Activated T-cell treated with anti-CD3 and anti-CD28 coated beads for 1 hour (primary cell): ENCODE measurements at places on chromosomes 5 and 9.

- no peak for DNase-seq
These were observed 18.3 kb downstream of the DOCK2 start for GRCh38 chr5:169655353-169655752.

GRCh38 chr9:77977210-77977611 lies 54.4 kb downstream of the GNAQ start:
- DNase-seq = peak; percentile 27

DNA sequence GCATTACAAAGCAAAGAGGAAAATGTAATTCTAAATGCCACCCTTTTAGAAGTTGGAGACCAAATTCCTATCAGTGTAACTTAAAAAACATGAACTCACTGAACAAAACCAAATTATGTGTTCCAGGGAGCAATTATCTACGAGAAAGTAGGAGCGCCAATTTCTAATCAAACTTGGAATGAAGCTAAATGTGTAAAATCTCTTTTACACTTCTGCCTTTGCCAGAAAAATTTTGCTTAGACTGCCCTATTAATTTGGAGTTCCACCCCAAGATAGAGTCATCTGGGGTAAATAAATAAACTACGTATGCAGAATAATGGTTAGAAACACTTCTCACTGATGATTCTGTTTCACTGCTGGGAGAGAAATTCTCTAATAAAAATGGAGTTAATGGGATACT lies 825.6 kb downstream of the MTRR start:
- no peak for DNase-seq

GRCh38 chr5:131375351-131375750 lies 111.5 kb downstream of the CDC42SE2 start:
- no peak for DNase-seq

GRCh38 chr9:94977416-94977815 lies 250.9 kb downstream of the AOPEP start:
- no peak for DNase-seq

- DNase-seq = no peak
These were observed 140.5 kb upstream of the ACOT12 start for GRCh38 chr5:81534441-81534840.

DNA sequence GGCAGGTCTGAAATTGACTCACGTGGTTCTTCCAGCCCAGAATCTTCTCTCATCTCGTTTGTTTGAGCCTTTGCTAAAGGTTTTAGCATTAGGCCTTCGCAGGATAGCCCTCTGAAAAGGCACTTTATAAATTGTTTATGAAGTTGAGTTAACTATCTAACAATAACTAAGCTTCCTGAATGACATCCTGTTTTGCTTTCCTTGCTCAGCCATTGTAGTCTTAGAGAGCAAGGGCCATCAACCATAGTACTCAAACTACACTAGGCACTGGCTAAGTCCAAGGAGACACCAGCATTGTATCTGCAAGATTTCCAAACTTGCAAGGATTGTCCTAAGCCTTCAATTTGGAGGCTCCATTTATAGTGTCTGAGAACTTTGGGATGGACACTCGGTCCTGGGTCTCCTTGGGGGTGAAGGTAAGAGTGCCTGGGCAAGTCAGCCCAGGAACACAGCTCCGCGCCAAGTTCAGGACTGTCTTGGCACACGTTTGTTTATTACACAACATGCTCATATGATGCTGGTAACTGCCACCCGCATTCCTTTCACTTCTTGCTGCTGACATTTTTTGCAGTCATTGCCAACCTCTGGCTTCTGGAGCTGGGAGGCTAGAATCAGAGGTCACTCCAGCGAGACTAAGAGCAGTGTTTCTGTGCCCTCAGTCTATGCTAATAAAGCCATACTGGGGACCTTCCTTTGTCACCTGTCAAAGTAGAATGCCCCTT lies 151.1 kb downstream of the ESM1 start:
- no peak for DNase-seq

DNA sequence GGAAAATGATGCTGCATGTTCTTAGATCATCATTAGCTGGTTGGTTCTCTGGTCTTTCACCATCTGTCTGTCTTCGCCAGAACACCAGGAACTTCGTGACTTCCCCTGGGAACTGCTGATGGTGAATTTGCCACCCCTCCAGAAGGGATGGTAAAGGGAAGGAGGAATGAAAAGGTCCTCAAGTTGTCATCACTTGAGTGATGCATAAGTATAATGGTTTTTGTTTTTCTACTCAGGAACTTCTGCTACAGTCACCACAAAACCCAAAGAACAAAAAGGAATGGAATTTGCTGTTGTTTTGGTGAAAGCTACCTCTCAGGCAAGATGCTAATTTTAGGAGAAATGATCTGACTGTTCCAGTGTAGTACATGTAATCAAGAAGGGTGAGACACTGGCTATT lies 328.4 kb downstream of the ARHGEF28 start:
- DNase-seq = no peak

- no peak for DNase-seq
These were observed 43.2 kb upstream of the RICTOR start for GRCh38 chr5:39117401-39117800.

GRCh38 chr9:93964685-93965084 lies 9.5 kb upstream of the BARX1 start:
- no peak for DNase-seq

GRCh38 chr9:79461712-79462111 lies 110.1 kb upstream of the TLE4 start:
- no peak for DNase-seq

- no peak for DNase-seq
These were observed 63.7 kb downstream of the DENND4C start for GRCh38 chr9:19294219-19294618.

DNA sequence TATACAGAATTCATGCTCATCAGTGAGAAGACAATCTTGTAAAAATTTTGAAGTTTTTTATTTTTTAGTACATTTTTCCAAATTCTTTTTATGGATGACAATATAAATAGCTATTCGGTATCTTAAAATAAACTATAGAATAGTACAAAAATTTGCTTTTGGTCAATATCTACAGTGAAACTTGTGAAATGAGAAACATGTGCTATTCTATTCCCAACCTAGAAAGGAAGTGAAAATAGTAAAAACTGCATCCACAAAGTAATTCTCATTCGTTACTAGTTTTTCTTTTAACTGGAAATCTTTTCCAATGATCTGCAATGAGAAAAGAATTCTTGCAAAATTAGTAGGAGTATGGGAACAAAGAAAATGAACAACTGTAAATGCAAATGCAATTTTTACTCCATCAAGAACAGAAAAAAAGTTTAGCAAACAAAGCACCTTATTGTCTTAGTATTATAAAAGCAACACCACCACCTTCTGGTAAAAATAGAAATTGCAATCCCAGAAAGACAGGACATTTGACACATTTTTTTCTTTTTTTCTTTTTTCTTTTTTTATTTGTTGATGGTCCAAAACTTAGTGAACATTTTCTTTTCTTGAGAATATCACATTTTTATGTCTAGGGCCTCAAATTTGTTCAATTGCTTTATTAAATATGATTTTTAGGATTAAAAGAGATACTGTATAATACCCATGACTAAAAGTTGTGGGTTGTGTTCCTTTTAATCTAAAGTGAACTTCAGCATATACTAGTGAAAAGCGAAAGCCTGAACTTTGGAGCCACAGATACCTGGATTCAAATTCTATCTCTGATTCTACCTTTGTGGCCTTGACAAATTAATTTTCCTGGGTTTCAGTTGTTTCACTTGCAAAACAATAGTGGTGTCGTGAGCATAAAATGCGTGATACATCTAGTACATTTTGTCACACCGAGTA lies 72.3 kb downstream of the SLCO4C1 start:
- no peak for DNase-seq

DNA sequence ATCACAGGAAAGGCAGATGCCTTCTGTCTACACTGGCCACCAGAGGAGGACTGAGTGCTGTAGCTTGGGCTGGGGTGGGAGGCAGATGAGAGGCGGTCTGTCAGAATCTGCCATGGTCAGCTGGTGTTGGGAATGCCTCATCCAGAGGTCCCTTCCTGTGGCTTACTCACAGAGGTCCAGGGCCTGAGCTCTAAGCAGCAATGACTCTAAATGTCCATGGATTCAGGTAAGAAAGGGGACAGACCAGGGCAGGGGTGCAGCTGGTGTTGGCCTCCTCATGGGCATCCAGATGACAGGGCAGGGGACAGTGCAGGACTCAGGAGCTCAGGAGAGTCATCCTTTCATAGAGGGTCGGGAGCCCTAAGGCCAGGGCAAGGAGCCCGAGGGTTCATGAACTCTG lies 165.0 kb downstream of the ICE1 start:
- no peak for DNase-seq

DNA sequence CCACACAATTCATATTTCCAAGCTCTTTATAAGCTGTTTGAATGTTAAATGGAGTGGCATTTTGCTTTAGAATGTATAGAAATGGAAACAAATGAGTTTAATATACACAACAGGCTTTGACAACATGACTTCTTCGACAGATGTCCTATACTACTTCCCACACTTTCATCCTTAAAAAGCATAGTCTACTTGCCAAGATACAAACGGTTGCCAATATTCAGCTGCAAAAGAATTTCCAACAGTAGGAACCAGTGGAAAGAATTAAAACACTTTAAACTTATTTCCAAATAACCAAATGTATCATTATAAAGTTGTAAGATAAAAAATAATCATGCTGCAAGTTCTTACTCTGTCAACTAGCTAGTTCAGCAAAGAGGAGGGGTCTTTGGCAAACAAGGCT lies 456.4 kb downstream of the PDE4D start:
- no peak for DNase-seq

- DNase-seq = no peak
These were observed 388.0 kb upstream of the IRX2 start for GRCh38 chr5:3139499-3139931.

DNA sequence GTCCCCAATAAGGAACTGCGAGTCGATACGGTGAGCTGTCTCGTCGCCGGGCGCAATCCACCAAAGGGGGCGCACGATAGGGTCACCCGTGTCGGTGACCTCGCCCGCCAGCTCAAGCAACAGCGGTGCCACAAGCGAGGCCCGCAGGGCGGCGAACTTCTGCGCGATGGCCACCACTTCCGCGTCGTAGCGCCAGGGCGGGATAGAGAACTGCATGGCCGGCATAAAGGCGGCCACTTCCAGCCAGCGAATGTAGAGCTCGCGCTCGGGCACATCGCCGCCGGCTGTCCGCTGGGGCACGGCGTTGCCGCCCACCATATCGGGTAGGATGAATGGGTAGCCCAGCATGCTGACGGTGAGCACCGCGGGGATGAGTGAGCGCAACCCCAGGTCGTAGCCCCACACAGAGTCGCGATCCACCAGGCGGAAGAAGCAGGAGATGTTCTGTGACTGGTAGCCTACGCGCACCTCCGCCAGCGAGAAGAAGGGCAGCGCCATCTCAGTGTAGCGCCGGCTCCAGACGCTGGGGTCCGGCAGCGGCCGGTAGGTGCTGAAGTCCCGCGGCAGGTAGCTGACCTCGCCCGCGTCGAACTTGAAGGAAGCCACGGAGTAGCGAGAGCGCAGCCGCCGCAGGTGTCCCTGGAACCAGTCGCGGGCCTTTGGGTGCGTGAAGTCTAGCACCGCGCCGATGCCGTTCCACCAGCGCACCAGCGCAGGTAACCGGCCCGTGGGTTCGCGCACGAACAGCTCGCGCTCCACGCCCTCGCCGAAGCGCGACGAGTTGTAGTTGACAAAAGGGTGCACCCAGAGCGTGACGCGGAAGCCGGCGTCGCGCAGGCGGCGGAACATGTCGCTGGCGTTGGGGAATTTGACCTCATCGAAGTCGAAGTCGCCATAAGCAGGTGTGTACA lies 5.5 kb downstream of the MYORG start:
- DNase-seq = no peak
